Putamen (tissue), 1 donor: ENCODE measurements at places on chromosomes 13 and 19.

GRCh38 chr13:107438251-107438650, 777.1 kb downstream of the LIG4 start:
- DNase-seq, result no peak

- DNase-seq, result no peak
Observed at GRCh38 chr13:31267126-31267784, 67.5 kb downstream of the B3GLCT start.

- DNase-seq, result no peak
Observed at GRCh38 chr13:42378383-42378780, 106.4 kb downstream of the AKAP11 start.

- DNase-seq, result no peak
Observed at GRCh38 chr19:18453269-18454024, 15.5 kb upstream of the ISYNA1 start.

GRCh38 chr13:20514866-20515265, 10.8 kb downstream of the CRYL1 start:
- DNase-seq, result no peak

- DNase-seq, result no peak
Observed at GRCh38 chr13:29733147-29733611, 117.2 kb downstream of the UBL3 start.

GRCh38 chr19:38496603-38497487, 63.4 kb downstream of the RYR1 start:
- DNase-seq, result no peak

DNA sequence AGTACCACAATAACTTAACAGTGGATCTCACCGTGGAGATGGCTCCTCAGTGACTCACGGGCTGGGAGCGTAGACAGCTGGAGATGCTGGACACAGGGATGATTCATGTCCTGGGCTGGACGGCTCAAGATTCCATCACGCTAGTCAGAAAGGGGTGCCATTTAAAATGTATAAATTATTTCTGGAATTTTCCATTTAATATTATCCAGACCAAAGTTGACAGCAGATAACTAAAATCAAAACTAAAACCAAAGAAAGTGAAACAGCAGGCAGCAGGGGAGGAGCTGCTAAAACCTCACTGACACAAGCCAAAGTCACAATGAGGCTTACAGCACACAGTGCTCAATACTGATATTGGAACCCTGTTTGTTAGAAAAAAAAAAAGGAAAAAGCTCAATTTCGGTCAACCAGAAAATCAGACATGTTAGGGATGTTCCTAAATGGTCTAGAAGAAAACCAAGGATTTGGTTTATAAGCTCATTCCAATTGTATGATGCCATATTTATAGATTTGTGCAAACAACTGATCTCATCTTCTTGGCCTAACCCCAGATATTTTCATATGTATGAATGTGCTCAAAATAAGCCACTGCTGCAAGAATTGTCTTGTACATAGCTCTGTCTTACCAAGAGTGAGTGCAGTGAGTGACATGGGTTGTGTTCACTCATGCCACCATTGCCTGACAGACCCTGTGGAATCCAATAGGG, 111.8 kb downstream of the SACS start:
- DNase-seq, result no peak
